ENCODE measurements at places on chromosomes 5 and 9.

- no peak for DNase-seq
Measured at GRCh38 chr9:125887172-125887571, 140.0 kb downstream of the PBX3 start.

DNA sequence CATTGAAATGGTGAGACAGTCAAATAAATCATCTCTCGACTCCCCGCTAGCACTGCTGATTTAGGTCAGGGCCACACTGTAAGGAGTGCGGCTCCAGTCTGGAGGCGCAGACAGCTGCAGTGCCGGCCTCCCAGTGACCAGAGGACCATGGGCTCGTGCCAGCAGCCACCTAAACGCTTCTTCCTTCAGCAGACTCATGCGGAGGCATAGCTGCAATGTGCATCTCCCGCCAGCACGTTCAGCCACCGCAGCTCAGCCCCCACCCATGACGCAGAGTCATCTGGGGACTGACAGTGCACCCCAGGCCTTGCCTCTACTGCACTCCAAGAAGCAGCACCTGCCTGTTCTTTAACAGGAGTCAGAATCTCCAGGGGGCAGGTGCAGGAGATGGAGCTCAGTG is 13.6 kb upstream of the MAPK9 start:
- no peak for DNase-seq

DNA sequence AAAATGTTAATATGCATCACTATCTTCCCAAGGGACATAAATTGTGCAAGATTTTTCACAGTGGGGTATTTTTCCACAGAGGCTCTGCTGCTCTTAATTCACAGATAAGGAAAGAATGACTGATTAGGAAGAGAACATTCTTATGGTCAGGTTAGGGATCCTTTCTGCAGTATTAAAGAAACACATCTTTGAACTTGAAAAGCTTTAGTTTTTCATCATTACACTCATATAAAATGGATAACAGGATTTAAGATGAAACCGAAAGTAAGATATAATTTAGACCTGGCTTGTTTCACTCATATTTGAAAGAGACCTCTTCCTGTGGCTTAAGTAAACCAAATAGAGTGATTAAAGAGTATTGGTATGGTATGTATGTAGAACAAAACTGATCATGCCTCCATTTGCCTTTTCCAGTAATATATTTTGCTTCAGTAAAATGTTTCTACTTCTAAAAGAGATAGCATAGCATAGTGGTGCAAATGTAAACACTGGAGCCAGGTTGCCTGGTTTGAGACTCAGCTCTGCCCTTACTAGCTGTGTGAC is 160.0 kb downstream of the PRR16 start:
- no peak for DNase-seq

DNA sequence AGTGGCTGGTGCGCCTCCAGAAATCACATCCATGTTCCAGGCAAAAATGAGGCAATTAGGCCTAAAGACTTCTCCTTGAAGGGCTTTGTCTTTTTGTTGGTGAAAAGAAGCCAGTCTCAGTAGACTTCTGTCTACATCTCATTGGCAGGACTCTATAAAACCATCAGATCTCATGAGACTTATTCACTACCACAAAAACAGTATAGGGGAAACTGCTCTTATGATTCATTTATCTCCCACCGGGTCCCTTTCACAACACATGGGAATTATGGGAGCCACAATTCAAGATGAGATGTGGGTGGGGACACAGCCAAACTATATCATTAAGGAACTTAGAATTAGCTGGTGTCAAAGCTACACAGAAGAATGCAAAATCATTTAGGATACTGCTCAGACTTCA is 77.7 kb upstream of the SNX2 start:
- no peak for DNase-seq

GRCh38 chr9:135492886-135493669 is 7.4 kb upstream of the MRPS2 start:
- no peak for DNase-seq

DNA sequence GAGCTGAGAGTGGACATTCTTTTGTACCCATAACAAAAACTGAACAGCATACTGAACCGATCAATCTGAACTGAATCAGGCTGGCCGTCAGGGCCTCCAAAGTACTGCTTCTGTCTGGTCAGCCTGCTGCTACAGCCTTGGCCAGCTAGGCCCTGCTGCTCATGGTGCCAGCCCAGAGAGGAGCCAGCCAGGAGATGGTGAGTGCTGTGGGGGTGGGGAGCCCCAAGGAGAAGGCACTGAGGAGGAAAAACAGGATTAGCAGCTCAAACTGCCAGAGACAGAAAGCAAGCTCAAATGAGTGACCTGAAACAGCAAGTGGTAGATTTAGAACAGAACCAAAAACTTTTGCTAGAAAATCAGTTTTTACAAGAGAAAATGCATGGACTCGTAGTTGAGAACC is 23.9 kb downstream of the SRP19 start:
- no peak for DNase-seq

DNA sequence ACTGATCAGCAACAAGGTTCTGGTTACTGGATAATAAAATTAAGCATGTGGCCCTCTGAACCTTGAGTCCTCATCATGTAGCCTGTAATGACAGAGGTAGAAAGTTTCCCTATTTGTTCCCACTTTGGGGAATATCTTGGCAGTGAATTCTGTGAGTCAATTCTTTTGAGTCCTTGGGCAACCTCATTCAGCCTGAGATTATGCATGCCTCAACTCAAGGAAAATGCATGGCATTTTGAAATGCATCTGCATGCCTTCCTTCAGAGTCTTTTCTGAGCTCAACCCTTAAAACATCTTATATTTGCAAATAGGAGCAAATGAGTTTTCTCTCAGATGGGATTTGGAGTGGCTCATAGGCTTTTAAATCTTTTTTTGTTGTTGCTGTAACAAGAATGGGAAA is 218.1 kb upstream of the CD180 start:
- DNase-seq = no peak

- no peak for DNase-seq
Measured at GRCh38 chr5:38190111-38190510, 68.2 kb upstream of the EGFLAM start.

DNA sequence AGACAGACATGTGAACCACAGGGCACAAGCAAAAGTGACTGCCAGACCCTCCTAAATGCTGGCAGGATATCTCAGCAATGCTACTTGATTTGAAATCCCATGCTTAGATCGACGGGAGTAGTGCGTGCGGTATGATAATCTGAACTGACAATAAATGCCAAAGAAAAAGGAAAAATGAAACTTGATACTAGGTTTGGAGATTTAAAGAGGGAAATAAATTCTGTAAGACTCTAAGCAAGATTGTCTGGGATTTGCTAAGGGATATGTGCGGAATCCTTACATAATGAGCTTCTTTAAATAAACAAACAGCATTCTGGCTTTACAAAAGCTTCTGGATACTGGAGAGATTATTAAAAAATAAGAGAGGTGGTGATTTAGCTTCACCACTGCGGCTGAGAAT is 203.6 kb downstream of the CAAP1 start:
- no peak for DNase-seq

GRCh38 chr5:115458003-115458409 is 86.6 kb downstream of the FEM1C start:
- DNase-seq = no peak

DNA sequence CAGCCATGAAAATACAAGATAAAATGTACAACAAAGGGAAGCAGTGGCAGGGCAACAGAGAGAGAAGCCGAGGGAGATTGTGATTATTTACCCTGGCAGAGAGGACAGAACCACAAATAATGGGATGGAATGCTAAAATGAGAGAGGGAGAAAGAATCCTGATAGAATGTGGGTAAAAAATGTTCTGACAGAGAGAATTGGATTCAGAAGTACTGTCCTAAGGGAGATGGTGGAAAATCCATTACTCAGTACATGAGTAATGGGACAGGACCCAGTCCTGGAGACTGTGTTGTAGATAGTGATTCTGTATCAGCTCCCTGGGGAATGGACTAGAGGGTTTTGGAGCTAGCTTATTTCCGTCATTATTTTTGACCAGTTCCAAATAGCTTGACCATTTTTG is 831.5 kb downstream of the MAT2B start:
- DNase-seq = no peak

- DNase-seq = no peak
Measured at GRCh38 chr5:151451626-151452520, 4.5 kb downstream of the SLC36A1 start.

DNA sequence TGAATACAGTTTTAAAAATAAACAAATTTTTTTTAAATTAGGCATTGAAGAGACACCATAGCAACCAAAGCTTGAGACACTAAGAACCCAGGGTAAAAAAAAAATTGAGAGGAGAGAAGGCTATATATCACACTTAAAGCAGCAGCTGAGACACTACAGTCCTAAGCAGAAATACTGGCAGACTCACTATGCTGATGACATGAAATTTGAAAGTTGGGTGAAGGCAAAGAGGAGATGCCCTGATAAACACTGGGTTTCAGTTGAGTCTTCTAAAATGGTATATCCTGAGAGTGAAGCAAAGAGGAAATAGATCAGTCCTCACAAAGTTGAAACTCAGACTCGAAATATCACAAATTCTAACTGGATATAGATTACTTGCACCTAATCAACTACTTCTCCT is 419.9 kb upstream of the CDH9 start:
- DNase-seq = no peak

GRCh38 chr5:16871746-16872339 is 64.2 kb downstream of the MYO10 start:
- DNase-seq = no peak

GRCh38 chr5:80933036-80933435 is 27.1 kb upstream of the RASGRF2 start:
- no peak for DNase-seq

GRCh38 chr5:135704616-135705015 is 125.8 kb upstream of the CXCL14 start:
- DNase-seq = no peak

GRCh38 chr5:143225511-143225910 is 178.0 kb downstream of the NR3C1 start:
- no peak for DNase-seq

DNA sequence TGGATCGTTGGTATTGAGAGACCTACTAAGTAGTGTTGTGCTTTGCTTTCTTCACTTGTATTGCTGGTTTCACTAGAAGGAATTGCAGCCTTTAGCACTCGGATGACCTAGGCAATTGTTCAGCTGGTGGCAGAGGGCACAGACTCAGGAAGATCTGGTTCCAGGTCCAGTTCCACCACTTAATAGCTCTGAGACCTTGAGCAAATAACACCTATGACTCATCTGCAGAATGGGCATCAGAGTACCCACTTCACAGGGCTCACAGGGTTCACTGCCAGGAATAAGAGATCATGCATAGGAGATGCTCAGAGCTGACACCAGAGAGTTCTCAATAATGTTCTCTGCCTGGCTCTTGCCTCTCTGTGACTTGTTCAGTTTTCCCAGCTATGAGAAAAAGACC is 133.6 kb downstream of the SIL1 start:
- no peak for DNase-seq

DNA sequence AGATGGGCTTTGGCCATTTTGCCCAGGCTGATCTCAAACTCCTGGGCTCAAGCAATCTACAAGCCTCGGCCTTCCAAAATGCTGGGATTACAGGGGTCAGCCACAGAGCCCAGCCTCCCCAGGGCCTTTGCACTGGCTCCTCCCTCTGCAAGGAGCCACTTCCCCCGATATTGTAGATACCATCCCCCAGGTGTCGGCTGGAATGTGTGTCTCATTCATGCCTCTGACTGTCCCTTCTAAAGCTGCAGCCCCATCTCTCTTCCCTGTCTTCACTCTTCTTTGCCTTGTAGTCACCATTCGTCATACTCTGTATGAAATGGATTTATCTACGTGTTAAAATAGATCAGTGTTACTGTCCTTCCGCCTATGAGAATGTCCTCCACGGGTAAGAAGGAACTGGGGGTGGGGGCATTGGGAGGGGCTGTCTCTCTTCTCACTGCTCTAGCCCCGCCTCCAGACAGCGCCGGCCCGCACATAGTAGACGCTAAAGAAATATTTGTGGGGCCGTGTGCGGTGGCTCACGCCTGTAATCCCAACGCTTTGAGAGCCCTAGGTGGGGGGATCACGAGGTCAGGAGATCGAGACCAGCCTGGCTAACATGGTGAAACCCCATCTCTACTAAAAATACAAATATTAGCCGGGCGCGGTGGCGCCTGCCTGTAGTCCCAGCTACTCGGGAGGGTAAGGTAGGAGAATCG is 68.5 kb downstream of the LMX1B start:
- DNase-seq = no peak

DNA sequence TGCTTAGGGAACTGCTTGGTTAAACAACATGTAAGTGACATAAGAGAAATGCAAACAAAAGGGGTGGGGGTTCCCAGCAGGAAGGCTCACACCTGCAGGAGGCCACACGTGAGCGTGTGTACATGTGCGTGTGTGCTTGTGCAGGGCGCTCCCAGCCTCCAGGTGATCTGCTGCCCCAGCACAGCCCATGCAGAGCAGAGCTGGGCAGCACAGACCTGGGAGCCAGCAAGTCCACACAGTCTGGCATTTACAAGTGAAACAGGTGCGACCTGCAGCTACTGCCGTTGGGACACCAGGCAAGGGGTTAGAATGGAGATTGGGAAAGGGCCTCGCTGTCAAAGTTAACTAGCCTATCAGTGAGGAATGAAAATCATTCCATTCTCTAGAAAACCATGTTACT is 41.8 kb downstream of the GRAMD2B start:
- no peak for DNase-seq

DNA sequence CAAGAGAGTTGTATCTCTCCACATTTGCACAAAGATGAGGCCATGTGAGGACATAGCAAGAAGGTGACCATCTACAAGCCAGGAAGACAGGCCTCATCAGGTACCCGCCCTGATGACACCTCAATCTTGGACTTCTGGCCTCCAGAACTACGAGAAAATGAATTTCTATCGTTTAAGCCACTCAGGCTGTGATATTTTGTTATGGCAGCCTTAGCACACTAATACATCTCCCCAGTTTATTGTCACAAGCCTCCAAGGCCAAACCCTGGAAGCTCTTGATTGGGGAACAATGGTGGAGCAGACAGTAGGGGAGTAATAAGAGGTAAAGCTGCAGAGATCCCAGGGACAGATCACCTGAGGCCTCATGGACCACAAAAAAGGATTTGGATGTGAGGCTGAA is 7.7 kb upstream of the P4HA2 start:
- DNase-seq = no peak

DNA sequence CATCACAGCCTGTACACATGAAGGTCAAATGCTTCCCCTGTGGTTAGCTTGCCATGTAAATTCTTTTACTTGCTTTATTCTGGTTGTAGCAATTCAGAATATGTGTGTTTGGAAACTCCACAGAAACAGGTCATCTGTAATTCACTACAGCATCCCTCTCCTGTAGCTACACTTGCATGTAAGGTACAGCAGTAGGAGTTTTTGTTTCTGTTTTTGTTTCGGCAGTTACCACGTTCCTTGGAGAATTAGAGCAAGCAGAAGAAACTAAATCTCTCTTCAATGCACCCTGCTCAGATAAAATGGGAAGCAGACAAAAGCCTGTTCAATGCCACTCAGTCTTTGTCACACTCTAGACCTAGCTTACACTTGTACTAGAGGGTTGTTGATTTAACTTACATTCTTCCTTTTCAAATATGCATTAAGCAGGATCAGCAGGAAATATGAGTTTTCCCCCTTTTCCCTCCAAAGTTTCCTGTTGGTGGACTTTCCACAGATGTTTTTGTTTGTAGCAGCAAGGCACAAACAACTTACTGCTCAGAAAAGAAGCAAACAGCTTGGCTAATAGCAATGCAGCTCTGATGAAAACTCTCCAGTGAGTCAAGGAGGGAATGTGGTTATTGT is 80.9 kb downstream of the YIPF5 start:
- no peak for DNase-seq
